ENCODE measurements at places on chromosomes 4 and X. TPM values are rescaled to one million over a fixed set of nuclear protein-coding genes. Genes with fewer than 3 reads are reported as not detected.

TLR1 gene
- 1.8 TPM for polyA plus RNA-seq

DNA sequence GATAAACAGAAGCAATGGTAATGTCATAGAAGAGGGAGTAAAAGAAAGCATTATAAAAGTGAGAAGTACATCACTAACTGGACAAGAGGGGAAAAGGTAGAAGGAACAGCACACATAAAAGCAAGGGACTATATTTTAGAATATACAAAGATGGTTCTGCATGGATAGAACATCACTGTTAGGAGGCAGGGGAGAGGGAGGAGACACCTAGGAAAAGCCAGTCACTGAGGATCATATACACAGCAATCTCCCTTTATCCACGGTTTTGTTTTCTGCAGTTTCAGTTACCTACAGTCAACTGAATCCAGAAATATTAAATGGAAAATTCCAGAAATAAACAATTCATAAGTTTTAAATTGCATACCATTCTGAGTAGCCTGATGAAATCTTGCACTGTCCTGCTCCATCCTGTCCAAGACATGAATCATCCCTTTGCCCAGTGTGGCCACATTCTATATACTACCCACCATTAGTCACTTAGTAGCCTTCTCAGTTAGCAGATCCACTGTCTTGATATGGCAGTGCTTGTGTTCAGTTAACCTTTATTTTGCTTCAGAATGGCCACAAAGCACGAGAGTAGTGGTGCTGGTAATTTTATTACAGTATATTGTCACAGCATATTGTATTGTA lies 74.2 kb downstream of the PPA2 start:
- no peak for DNase-seq

- no peak for DNase-seq
Observed at GRCh38 chr4:111494971-111495370, 650.3 kb upstream of the FAM241A start.

GRCh38 chr4:39030725-39031124 lies 1.5 kb downstream of the TMEM156 start:
- no peak for DNase-seq

DNA sequence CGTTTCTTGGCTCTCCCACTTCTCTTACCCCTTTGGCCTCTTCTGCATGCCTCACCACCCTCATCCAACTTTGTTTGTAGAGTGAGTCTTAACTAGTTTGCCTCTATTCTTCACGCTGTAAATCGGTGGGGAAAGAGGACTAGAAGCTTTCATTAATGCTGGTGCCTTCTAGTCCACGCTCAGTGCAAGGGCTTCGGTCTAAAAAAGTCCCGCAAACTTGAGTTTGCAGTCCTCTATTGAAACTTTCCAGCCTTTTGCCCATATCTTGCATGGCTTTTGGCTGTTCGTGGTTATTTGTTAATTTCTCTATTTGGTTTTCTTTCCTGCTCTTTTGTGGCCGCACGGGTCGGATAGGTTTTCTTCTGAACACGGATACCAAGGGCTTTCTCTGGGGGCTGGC lies 868 bp downstream of the DACH2 start:
- DNase-seq: no peak

GRCh38 chrX:22060415-22061280 lies 28.5 kb downstream of the PHEX start:
- no peak for DNase-seq

GRCh38 chr4:137274404-137274803 lies 257.9 kb downstream of the PCDH18 start:
- DNase-seq: peak; percentile 2

- no peak for DNase-seq
Observed at GRCh38 chr4:155887847-155888570, 15.5 kb upstream of the TDO2 start.

DNA sequence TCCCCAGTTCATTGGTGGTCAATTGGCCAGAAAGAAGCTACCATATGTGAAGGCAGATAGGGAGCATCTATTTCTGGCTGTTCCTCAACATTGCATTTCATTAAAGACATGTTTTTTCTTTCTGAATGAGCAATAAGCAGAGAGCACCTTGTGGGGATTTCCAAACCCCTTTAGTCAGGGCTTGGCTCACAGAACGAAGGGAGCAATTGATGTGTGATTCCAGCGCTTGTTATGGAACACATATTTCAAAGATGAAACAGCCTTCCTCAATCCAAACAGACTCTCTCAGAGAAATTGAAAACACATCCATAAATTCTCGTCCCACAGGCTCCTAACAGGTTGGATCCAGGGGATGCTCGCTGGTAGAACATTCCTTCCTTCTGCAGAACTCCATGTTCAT lies 84.1 kb downstream of the CLCN4 start:
- DNase-seq: no peak
